Brain pericyte (primary cell): ENCODE measurements at places on chromosomes 1 and 21.
A peak's percentile ranks its signal among the peaks of the same experiment; 100 is the strongest.

DNA sequence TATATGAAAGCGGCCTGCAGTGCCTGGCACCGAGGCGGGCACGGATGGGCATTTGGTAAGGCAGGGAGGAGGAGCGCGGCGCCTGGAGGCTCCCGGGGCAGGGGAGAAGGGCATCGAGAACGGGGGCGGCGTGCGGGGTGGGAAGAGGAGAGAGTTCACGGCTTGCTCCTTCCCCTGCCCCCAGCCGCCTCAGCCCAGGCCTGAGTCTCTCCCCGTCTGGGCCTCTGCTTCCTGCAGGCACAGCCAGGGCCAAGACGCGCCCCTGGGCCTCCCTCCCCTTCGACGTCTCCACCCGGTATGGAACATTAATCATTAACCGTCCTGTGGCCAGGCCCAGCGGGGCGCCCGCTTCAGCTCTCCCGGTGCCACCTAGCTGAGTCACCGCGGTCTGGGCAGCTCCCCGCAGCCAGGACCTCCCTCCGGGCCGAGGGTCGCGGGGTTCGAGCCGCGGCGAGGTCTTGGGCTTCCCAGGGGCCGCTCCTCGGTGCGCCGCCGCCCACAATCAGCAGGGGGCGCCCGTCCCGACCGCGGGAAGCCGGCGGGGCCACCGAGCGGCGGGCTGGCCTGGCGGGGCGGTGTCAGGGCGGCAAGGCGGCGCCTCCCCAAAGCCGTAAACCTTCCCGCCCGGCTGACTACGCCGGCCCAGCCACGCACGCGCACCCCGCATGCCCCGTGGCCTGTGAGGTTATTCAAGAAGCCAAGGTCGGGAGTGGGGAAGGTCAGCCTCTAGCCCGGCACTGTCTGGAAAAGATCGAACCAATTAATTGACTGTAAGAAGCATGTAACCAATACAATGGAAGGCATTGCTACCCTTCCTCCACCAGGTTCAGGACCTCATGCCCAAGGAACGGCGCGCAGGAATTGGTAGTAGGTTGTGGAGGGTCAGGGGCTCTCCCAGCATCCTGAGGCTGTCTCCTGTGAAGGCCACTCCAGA, 23.4 kb upstream of the RD3 start:
- DNase-seq: peak; percentile 81

- no peak for DNase-seq
These were observed 15.6 kb upstream of the THEMIS2 start for GRCh38 chr1:27856561-27857343.

- DNase-seq: no peak
These were observed 13.3 kb downstream of the FCRL1 start for GRCh38 chr1:157806431-157807149.

GRCh38 chr1:184068354-184068753, 16.8 kb downstream of the TSEN15 start:
- DNase-seq: no peak

GRCh38 chr1:228050571-228051231, 31.8 kb upstream of the ARF1 start:
- DNase-seq: no peak

DNA sequence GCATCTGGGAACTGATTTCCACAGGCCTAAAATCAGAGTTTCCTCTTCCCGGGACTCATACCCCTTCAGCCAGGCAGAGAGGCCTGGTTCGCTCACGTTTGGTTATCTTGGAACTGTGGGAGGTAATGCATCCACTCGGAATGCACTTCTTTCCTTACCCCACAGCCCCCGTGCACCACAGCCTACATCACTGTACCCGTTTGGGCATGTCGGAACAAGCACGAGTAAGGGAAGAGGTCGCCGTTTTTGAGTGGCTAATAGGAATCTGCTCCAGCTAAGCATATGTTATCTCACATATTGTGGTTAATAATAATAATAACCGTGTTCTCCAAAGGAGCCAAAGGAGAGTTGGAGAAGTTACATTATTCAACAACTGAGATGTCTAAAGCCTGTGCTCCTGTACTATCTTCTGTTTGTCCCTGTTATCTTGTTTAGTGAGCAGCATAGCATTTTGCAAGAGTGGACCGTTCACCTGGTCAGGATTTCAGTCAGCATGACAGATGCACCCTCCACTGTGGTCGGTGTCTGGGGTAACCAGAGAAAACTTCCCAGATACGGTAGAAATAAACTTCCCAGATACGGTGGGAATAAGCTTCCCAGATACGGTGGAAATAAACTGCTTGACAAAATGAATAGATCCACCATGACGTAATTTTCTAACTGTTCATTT, 198.6 kb downstream of the SDCCAG8 start:
- DNase-seq: no peak

DNA sequence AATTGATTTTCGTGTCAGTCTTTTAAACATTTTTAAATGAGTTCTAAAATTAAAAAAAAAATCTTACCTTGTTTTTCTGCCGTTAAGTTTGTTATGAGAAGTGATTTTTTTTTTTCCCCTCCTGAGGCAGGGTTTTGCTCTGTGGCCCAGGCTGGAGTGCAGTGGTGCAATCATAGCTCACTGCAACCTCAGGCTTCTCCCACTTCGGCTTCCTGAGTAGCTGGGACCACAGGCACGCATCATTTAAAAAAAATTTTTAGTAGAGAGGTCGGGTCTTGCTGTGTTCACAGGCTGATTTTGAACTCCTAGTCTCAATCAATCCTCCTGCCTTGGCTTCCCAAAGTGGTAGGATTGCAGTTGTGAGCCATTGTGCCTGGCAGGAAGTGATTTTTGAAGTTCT, 41.1 kb downstream of the MTR start:
- DNase-seq: no peak

DNA sequence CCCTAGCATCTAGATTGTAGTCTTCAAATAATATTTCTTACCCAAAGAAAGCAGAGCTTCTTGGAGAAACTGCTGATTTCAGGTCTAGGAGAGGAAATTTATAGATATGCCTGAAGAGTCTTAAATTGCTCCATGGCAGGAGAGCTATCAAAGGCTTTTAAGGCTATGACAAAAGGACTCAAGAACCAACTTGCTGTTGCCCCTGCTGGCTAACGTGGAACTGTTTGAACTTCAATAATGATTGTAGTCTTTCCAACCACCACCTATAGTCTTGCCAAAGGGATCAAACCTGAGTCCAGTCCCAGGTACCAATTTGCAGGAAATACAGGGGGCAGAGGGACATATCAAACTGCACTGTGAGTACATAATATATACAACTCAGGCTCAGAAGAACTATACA, 336.2 kb upstream of the ESRRG start:
- no peak for DNase-seq

- DNase-seq: no peak
These were observed 159.1 kb downstream of the NFIA start for GRCh38 chr1:61241411-61241838.

- DNase-seq: no peak
These were observed 48.9 kb downstream of the MEF2D start for GRCh38 chr1:156451505-156452160.

- DNase-seq: no peak
These were observed 235.3 kb upstream of the ESRRG start for GRCh38 chr1:216958569-216958968.

DNA sequence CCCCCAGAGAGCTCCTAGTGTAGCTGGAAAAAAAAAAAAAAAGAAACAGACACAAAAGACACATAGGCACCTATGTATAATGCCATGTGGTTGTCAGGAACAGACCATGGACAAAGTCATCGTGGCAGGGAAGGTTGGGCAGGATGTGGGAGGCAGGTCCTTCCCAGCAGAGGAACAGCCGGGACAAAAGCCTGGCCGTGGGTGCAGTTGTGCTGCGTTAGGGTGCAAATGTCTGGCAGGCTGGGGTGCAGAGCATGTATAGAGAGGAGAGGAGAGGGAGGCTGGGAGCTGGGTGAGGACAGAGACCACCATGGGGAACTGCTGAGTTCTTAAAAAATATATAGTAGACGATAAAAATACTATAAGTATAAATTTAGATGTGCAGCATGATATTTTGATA, 125.7 kb upstream of the C1orf174 start:
- no peak for DNase-seq

DNA sequence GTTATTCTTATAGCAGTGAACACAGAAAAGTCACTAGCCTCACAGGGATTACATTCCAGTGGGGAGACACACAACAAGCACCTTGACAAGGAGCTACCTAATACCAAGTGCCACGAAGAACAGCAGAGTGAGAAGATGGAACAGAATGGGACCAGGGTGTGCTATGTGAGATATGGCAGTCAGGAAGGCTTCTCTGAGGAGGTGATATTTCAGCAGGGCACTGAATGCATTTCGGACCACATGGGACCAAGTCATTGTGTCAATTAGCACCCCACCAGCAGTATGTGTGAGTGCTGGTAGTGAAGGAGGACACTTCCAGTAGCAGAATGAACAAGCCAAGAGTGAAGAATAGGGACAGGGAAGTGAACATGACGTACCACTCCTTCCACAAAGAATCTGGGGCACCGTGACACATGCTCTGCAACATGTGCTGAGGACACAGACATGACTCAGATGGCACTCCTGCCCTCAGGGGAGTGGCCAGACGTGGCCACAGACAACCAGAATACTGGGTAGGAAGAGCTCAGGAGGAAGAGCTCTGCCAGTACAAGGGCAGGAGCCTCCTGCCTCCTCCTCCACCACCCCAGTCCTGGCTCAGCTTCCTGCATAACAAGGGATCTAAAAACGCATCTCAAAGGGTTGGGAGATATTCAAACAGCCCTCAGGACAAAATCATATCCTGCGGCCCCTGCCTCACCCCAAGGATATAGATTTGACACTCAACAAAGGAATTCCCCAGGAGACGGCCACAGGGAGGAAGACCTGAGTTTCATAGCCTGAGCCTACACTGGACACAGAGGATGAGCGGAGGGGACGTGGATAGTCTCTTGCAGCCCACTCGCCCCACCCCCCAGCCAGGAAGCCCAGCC, 102.5 kb downstream of the TRABD2B start:
- DNase-seq: no peak

GRCh38 chr1:111032295-111032897, 68.7 kb upstream of the LRIF1 start:
- DNase-seq: no peak

- DNase-seq: no peak
These were observed 420.2 kb downstream of the KCTD3 start for GRCh38 chr1:215987092-215987875.

DNA sequence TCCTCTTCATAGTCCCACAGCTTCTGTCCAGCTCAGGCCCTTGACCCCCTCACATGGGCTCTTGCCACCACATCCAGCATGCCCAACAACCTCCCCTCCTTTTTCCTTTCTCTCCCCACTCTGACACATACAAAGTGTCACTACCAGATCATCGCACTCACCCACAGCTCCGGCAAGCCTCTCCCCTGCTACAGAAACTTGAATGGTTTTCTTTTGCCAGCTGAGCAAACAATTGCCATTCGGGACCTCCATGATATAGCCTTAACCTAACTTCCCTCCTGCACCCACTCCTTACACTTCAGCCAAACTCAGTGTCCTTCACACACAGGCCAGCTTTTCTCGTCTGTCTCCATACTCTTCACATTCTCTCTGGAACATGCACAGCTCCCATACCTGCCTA, 43.3 kb downstream of the MAB21L3 start:
- no peak for DNase-seq

DNA sequence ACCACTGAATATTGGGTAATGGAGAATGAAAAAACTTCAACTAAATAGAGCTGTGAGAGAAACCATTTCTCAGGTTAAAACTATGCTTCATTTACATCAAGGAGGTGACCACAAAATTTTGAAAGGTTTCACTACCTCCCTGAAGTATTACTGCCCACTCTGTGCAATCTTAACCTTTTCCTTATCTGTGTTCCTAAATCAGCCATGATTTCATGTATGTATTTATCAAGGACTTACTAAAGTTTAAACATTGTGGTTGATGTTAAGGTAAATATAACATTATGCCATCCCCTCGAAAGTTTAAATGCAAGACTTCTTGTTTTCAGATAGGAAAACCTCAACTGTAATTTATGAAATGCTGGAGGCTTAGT, 84.4 kb downstream of the CLEC20A start:
- DNase-seq: no peak

GRCh38 chr21:26199456-26199855, 28.9 kb upstream of the APP start:
- DNase-seq: no peak

- no peak for DNase-seq
These were observed 73.9 kb upstream of the HAO2 start for GRCh38 chr1:119294722-119295121.

DNA sequence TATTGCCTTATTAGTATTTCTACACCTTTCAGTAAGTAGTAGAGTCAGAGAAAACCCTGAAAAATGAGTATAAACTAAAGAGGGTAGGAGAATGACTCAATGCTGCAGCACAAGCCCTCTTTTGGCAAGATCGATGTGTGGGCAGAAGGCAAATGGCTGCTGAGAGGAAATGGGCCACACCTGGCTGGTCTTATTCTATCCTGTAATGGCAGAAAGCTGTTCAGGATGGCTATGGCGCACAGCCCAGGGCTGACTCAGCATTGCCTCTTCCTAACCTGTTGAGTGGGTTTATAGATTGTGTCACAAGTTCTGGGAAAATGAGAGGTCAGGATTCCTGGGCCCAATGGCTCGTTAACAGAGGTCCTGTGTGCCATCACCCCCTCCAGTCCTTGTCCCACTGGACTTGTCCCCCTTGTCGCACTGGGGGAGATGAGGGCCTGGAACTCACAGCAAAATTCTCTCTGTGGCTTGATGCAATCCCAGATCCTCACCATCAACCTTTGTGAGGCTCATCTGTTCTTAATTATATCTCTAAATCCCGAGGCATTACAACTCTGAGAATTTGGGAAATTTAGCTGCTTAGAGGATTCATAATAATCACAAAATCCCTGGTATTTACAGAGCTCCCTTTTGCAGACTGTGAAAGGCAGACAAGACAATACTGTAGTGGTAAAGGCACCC, 13.2 kb downstream of the HMGB4 start:
- no peak for DNase-seq

GRCh38 chr1:27979859-27980201, 20.1 kb downstream of the XKR8 start:
- DNase-seq: no peak

DNA sequence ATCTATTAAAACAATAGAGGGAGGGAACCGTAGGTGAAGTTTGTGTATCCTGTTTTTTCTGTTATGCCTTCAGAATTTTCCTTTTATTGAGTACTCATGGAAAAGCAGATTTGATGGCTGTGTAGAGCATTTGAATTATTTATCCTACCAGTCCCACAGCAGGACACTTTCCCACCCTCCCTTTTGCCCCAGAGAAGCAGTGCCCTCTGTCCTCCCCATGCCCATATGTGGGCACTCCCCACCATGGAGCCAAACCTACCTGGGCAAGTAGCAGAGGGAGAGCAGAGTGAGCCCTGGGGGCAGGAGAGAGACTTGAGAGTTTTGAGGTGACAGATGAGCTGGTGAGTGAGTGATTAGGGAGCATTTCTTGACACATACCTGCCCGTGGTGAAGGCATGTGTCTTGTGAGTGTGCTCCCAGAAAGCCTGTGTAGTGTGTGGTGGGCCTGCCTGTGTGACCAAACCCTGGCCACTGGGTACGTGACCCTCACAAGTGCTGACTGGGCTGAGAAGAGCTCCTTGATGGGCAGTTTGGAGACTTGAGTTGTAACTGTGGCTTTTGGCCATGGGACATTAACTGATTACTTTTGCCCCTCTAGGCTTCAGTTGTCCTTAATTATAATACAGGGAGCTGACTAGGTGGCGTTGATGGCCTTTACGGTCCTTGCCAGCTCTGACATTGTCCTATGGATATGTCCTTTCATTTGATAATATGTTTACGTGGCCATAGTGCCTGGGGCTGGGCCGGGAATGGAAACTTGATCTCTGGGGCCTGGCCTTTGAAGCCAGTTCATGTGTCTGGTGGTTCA, 3.6 kb downstream of the PSEN2 start:
- DNase-seq: no peak

- DNase-seq: no peak
These were observed 21.9 kb downstream of the RGS2 start for GRCh38 chr1:192830595-192831246.
